ENCODE measurements at places on chromosomes 12 and 14. TPM values are rescaled to one million over a fixed set of nuclear protein-coding genes. Genes with fewer than 3 reads are reported as not detected.

RFLNA gene
- 1.1 TPM for total RNA-seq

GPRC5A gene
- 5.4 TPM for total RNA-seq

CATSPERB gene
- not detected for total RNA-seq

MAP3K9 gene
- 0.33 TPM for total RNA-seq

CCDC177 gene
- total RNA-seq, result not detected

KRT77 gene
- total RNA-seq, result not detected

C12orf60 gene
- total RNA-seq, result 0.99 TPM

SLC6A13 gene
- not detected for total RNA-seq

TAS2R30 gene
- total RNA-seq, result 16.4 TPM

ACVRL1 gene
- 56.5 TPM for total RNA-seq

IL22 gene
- total RNA-seq, result not detected

MYF5 gene
- total RNA-seq, result not detected

TAS2R8 gene
- 0.45 TPM for total RNA-seq

ALDH1L2 gene
- 41.5 TPM for total RNA-seq

PIWIL1 gene
- not detected for total RNA-seq

POLE gene
- 37.4 TPM for total RNA-seq

EIF2S3B gene
- total RNA-seq, result 9.2 TPM

CCDC88C gene
- total RNA-seq, result not detected

SPRYD3 gene
- total RNA-seq, result 33.0 TPM

ERC1 gene
- 93.1 TPM for total RNA-seq

PLEKHG7 gene
- total RNA-seq, result not detected

C12orf42 gene
- not detected for total RNA-seq

HOXC12 gene
- total RNA-seq, result not detected

SYNE3 gene
- 63.4 TPM for total RNA-seq

LLPH gene
- total RNA-seq, result 5.9 TPM

RERGL gene
- total RNA-seq, result not detected

VCPKMT gene
- total RNA-seq, result 6.1 TPM

RBM25 gene
- 92.4 TPM for total RNA-seq

KRT83 gene
- total RNA-seq, result not detected

E2F7 gene
- 2.3 TPM for total RNA-seq

RPGRIP1 gene
- not detected for total RNA-seq

PXMP2 gene
- total RNA-seq, result 19.2 TPM

ERBB3 gene
- 1.5 TPM for total RNA-seq

AICDA gene
- not detected for total RNA-seq

CLECL1 gene
- total RNA-seq, result not detected

KLRK1 gene
- not detected for total RNA-seq

MANSC4 gene
- not detected for total RNA-seq

NAV3 gene
- total RNA-seq, result 121 TPM

RFX4 gene
- not detected for total RNA-seq

KLRC1 gene
- not detected for total RNA-seq

STAB2 gene
- 0.08 TPM for total RNA-seq

ACOT4 gene
- 0.72 TPM for total RNA-seq

RPS6KL1 gene
- 0.09 TPM for total RNA-seq

PGAM5 gene
- 22.4 TPM for total RNA-seq

IL23A gene
- not detected for total RNA-seq

GSC gene
- total RNA-seq, result 2.1 TPM

ZBTB39 gene
- 5.2 TPM for total RNA-seq

STAT2 gene
- 268 TPM for total RNA-seq

RNASE3 gene
- total RNA-seq, result not detected
